ENCODE measurements at places on chromosomes 4 and X.

- DNase-seq = no peak
Observed at GRCh38 chr4:17447056-17447455, 64.8 kb downstream of the QDPR start.

GRCh38 chrX:134024686-134025377 is 39.4 kb upstream of the GPC3 start:
- no peak for DNase-seq

DNA sequence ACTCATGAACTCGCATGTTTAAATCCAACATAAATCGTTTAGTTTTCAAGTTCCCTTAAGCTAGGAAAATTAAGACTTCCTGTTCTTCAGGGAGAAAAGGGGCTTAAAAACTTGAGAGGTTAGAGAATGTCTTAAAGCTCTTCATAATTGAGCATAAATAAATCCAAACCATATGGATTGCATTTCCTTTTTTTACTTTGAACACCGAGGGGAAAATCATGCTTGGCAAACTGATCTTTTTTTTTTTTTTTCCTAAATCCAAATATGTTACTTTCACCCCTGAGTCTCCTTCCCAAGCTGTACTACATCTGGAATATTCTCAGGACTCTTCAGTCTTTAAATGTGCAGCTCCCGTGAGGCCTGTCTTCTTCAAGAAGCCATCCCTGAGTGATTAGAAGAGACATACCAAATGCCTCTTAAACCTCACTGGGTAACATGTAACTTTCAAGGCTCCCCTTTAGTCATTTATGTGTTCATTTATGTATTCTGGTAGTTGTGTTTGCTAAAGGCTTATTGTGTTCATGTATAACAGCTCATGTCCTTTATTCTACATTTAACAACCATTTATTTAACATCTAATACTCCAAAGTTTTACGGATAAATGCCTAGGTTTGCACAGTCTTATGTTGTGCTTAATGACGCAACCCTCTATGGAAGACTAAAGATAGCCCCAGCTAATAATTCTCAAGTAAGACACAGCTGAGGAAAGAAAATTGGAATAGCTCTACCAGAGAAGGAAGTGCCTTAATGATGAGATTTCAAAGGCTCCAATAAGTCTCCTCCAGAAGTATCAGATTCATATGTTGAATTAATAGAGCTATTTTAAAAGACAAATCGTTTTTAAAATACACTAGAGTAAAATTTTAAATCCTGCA is 107.0 kb downstream of the AGTR2 start:
- no peak for DNase-seq

DNA sequence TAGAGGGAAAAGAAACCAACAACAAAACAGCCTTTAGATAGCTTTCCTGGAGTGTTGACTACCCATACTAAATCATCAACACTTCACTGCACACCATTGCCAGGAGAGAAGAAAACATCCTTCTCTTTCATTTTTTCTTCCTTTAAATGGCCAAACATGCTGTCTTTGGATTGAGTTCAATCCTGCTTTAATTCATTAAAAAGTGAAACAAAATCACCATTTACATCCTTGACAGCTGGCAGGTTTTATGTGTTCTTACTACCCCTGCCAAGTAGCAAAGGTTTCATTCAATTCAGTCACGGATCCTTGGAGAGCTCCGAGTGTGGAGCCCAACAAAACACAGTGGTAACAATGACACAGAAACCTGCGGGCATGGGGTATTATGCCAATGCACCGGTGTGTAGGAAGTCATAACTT is 568.3 kb downstream of the ANKRD50 start:
- DNase-seq = no peak

DNA sequence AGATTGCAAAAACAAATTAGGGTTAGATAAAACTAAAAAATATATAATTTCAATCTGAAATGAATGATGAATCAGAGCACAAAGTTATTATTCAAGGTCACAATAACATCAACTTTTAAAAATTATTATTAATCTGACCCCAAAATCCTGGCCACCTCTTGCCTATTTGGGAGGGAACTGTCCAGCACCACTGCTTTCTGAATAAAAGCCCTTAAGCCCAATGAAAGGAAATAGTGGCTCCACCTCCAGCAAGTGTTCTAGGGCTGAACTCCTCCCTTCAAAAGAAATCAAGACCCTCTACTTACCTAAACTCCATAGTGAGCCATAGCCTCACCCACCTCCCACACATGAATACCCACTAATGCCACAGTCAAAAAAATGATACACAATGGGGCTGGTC is 208.2 kb downstream of the PARM1 start:
- DNase-seq = no peak
